ENCODE measurements at places on chromosomes 4 and X.

- no peak for DNase-seq
Observed at GRCh38 chrX:41301438-41301824, 32.5 kb upstream of the DDX3X start.

DNA sequence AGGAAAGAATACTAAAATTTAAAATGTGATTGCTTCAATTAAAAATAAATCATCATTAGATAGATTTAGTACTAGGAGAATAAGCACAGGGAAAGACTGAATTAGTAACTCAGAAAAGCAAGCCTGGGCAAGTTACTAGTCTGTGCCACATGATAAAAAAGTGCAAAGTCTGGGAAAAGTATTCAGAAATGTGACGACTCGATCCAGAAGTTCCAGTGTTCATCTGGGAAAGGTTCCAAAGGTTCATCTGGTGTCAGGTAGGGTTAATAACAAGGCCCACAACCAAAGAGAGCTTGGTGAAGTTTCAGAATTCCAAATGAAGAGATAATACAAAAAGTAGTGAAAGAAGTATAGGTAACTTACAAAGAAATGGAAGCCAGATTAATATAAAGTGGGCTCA lies 78.3 kb upstream of the ARSJ start:
- DNase-seq = no peak

- no peak for DNase-seq
Observed at GRCh38 chr4:15653420-15653819, 1.7 kb downstream of the FBXL5 start.

DNA sequence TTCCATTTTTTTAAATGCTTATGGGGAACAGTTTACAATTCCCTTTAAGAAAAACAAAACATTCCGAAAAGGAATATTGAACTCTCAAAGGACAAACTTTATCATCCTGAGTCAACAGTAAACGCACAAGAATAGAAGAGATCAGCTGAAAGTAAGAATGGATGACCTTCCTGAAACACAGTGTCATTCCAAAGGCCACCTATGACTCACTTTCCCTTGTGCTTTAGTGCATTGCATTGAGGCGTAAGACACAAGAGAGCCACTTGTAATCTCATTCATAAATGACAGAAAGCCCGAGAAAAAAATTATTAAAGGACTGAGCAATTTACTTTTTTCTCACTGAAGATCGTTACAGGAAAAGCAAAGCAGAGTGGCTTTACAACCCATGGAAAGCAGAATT lies 1062.4 kb upstream of the DIAPH2 start:
- no peak for DNase-seq

DNA sequence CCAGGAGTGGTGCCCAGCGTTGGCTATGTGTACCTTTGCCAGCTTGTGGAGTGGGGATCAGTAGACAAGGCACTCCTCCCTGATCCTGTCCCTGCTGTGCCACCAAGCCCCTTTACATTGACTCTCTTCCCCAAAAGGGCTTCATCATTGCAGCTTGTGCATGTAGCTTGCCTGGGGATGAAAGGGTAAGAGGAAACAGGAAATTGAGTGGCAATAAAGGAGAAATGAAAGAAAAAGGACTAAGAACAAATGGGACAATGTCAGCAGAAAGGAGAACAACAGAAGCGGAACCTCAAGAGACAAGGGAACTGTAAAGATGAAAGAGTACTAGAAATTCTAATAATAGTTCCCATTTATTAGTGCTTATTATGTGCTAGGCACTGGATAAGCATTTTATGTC lies 8.7 kb upstream of the IL13RA1 start:
- no peak for DNase-seq

All from BJ (cell line).